T1000 (cell line): ENCODE measurements at places on chromosomes 7 and 10.
A peak's percentile ranks its signal among the peaks of the same experiment; 100 is the strongest.

DNA sequence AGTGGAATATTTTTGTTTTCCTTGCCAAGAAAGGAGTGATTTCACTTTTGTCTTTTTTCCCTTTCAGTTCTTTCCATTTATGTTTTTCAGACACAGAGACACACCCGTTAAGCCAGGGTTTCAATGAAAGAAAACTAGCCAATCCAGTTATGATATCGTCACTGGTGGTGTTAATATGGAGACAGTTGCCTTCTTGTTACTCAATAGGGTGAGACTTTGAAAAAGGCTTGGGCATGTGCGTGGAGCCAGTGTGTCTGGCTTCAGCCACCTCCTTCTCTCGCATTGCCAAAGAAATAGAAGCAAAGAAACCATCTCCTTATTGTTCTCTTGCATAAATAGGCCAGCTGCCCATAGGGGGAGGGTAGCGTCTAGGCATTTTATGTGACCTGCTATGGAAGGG lies 84.1 kb upstream of the DLX6 start:
- no peak for DNase-seq

GRCh38 chr7:50153148-50153547 lies 60.1 kb upstream of the ZPBP start:
- DNase-seq: no peak

DNA sequence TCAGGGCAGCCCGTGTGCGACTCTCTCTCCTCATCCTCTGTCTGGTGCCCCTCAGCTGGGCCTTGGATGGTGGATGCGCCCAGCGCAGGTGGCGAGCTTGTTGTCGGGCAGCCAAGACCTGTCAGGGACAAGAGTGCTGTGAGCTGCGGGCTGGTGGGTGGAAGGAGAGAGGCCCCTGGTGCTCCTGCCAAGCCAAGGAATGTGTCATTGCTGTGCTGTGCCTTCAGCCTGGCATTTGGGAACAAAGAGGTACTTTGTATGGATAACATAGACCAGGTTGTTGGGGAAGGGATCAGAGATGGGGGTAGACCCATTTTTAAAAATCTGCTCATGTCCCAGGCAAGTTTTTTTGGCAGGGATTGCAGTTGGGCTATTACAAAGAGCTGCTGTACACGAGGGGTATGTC lies 120.9 kb downstream of the PKD1L1 start:
- no peak for DNase-seq

DNA sequence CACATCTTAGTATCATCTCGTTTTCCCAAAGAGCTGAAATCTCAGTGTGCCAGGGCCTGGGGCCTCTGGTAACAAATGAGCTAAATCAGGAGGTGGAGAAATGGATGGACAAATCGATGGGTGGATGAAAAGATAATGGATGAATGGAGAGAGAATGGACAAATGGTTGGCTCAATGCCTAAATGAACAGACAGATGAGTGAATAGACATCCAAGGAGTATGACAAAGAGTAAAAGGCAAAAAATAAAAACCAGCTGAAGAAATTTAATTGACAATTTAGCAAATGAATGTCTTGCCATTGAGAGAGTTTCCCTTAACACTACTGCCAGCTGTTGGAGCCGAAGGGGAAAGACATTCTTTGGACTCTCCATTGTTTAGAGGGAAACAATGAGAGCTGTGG lies 8.0 kb downstream of the SYCE1 start:
- DNase-seq: no peak

- DNase-seq: no peak
These were observed 67.0 kb downstream of the ITGA8 start for GRCh38 chr10:15652757-15653156.

DNA sequence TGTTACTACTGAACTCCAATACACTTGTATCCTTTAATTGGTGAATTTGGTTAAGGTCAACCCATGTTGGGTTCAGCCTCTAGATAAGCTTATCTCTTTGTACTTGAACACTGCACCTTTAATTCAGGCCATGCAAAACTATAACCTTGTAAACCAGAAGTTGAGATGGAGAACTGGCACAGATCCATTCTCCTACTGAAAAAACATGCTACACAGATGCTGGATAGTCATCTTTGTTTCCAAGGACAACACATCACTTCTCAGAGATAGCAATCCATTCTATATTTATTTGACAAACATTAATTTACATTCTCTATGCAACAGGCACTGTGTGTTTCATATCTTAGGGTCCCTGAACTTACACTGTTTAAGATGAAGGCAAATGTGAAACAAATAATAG lies 2.9 kb upstream of the CDK14 start:
- no peak for DNase-seq

GRCh38 chr7:155297517-155298287 lies at the start of gene INSIG1:
Gene INSIG1, plus strand, starts transcription at chr7:155297878. Its CDS starts 408 bp downstream, at chr7:155298286.
- peak; percentile 88 for DNase-seq

GRCh38 chr10:1109795-1110673 lies 53.8 kb downstream of the WDR37 start:
- no peak for DNase-seq

GRCh38 chr7:95490231-95490762 lies 4.6 kb downstream of the ASB4 start:
- DNase-seq: no peak

DNA sequence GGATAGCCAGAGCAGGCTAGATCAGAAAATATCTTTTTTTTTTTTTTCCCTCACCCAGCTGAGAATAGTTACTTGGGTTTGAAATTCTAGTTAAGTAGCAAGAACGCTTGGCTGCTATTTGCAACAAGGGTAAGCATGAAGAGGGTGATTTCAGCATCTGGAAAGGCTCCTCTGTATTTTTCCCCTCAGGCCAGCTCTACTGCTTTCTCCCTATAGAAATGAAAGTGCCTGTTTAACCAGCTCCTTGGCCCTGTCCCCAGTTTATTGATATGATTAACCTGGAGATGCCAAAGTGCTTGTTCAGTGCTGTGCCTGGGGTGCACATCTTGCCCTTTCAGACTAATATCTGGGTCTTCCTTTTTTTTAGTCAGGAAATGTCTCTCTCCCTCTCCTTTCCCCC lies 37.1 kb downstream of the AP3M1 start:
- DNase-seq: no peak

DNA sequence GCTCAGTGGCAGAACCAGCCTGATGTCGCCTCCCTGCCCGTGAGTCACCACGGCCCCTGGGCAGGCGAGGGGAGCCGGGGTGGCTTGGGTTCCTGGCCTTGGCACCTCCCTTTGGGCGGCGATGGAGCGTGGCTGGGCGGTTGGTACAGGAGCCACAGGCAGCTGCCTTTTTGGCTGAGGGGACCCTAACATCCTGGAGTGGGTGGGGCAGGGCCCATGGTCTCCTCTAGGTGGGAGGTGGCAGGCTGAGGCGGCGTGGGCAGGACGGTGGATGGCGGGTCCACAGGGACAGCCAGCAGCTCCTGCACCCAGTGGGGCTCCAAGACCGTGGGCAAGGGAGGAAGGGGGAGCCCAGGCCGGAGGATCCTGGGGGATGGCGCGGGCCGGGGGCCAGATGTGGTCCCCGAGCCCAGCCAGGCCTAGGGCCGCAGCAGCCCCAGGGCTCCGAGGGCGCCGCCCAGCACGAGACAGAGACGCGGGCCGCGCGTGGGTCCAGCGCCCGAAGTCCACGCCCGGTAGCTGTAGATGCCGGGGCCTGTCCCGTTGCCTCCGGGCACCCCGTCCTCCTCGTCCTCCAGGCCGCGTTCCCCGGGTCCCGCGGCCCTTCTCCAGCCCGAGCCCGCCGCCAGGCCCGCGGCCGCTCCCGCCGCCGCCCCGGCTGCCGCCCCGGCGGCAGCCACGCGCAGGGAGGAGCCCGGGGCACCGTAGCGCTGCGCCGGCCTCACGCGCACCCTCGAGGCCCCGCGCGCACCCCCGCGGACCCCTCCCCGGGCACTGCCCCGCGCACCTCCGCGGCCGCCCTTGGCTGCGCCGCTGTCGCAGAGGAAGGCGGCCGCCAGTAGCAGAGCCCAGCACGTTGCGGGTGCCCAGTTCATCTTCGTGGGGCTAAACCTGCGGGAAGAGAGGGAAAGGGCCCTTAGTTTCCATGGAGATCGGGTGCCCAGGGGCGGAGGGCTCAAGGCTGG lies 1.3 kb downstream of the SPRN start:
- no peak for DNase-seq

DNA sequence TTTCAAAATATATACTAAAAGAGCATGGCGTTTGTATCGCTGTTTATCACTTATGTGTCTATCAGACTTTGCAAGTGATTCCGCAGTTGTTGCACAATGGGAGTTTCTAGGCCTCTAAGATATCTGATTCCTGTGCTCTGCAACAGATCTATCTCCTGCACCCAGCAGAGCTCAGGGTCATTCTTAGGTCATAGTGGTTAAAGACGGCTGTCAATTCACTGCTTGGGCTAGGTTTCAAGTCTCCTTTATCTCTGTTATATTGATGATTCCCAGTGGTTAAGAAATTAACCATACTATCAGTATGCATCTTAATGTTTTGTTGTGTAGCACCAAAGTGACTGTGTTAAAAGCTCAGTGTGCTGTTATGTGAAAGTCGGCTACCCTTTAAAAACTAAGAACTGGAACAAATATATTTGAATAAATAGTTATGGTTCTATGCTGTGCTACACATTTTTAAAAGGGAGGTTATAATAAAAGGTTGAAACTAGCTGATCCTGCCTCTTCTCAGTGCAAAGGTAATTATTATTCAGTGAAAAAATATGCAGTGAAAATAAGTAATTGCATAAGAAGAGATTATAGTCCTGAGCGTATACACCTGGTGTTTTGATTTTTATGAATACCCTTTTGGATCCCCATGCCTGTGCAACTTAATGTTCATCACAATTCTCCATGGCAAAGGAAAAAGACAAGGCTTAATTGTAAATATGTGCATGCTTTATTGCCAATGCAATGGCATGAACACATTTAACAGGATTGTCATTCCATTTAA lies 24.0 kb downstream of the HOXA1 start:
- DNase-seq: no peak

DNA sequence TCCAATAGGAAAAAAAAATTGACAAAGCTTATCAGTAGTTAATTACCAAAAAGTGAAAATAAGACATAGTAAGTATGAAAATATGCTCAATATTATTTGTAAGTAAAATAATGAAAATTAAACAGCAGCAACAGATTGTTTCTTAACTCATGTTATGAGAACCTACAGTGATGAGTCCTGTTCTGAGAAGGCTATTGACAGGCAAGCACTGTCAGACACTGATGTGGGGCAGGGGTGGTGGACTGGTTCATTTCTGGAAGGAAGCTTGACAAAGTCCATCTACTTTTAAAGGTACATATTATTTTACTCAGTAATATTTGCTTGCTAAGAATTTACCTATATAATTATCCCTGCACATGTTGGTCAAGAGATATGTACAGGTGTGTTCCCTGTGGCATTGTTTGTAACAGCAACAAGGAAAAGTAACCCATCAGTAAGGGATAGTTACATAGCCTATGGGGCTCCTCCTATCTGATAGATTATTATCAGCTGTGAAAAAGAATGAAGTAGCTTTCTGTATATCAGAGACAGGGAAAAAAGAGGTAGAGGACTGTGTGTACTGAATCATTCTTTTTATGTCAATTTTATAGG lies 161.6 kb downstream of the RTKN2 start:
- DNase-seq: no peak

GRCh38 chr10:124308811-124309210 lies 109.9 kb downstream of the OAT start:
- DNase-seq: no peak

DNA sequence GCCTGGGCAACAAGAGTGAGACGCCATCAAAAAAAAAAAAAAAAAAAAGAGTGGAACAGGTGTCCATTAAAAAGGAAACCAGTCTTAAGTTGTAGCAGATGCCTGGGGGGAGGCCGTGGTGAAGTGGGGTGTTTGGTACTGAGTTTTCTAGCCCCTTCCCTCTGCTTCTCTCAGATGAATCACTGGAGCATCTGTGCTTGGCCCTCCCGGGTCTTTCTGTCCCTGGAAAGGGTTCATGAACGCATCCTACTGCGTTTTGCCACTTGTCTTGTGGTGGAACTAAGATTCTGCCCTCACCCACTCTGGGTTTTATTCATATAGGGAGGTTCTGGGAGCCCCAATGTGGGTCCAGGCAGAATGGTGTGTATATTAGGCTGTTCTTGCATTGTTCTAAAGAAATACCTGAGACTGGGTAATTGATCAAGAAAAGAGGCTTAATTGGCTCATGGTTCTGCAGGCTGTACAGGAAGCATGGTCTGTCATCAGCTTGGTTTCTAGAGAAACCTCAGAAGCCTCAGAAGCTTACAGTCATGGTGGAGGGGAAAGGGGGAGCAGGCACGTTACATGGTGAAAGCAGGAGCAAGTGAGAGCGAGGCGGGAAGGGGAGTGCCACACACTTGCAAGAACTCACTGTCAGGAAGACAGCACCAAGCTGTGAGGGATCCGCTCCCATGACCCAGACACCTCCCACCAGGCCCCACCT lies 63.5 kb downstream of the CAMK1D start:
- no peak for DNase-seq

DNA sequence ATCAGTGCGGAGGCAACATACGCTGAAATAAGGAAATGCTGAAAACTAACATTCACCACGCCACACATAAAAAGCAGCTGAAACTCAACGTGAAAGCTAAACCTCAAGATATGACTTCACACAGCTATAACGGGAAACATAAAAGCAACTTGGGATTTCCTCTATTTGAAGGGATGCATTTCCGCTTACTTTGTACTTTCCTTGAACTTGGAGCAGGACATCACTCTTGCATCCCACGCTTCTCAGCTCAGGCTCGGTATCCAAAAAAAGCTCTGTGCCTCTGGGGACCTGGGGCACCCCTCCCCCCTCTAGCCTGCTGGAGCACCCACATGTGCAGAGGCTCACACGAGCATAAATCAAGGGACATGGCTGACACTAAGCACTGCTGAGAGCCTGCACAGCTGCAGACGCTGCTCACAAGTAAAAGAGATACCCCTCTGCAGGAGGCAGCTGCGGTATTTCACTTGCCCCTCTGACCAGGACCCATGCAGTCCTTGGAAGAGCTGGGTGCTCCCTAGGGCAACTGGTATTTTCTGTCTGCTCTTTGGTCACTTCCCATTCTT lies 34.2 kb downstream of the PARD3 start:
- no peak for DNase-seq

DNA sequence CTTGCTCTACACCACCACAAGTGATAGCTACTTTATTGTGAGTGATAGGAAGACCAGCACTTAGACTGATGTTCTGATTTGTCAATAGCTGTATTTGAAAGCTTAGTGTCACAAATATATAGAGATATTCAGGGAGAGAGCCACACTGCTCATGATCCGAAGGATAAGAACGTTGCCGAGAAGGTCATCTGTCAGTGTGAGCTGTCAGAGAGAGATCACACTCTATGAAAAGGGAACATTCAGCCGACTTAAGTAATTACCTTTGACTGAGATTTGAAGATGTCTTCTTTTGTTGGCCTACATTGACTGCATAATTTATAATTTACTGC lies 322.6 kb downstream of the TFEC start:
- DNase-seq: no peak

GRCh38 chr7:72213081-72213480 lies 199.1 kb downstream of the CALN1 start:
- no peak for DNase-seq

- DNase-seq: no peak
These were observed 1.6 kb upstream of the CRPPA start for GRCh38 chr7:16422917-16423316.

- DNase-seq: no peak
These were observed 87.0 kb upstream of the LRRN3 start for GRCh38 chr7:111003883-111004282.

GRCh38 chr10:23111517-23112286 lies 16.3 kb downstream of the MSRB2 start:
- no peak for DNase-seq

GRCh38 chr10:119416855-119417254 lies 125.7 kb downstream of the RGS10 start:
- DNase-seq: no peak

GRCh38 chr7:133753513-133753912 lies 373.6 kb upstream of the LRGUK start:
- DNase-seq: no peak
